Lung (tissue), 17 donors: ENCODE measurements at places on chromosomes 12 and 14. TPM values are rescaled to one million over a fixed set of nuclear protein-coding genes. Genes with fewer than 3 reads are reported as not detected.

C14orf132 gene
- total RNA-seq, result 21.7 TPM

SMIM41 gene
- total RNA-seq, result 6.5 TPM

SSTR1 gene
- 4.3 TPM for total RNA-seq

SLC25A29 gene
- total RNA-seq, result 45.6 TPM

MYBPC1 gene
- total RNA-seq, result not detected

IKZF4 gene
- total RNA-seq, result 7.0 TPM

CD163 gene
- total RNA-seq, result 41.5 TPM

OR4E2 gene
- total RNA-seq, result not detected

C12orf56 gene
- 0.51 TPM for total RNA-seq

CISTR gene
- not detected for total RNA-seq

DNA sequence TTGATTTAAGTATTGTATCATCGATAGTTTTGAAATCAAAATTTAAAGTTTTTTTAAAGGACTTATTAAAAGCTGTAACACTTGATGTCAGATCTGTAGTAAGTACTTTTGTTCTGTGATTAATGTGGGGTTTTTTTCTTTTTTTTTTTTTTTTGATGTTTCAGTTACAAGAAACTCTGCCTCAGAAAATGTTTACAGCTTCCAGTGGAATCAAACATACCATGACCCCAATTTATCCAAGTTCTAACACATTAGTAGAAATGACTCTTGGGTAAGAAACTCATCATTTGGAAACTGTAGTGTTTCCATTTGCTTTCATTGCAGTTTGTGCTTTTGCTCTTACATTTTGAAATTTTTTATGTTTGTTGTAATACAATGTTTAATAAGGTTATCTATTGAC lies 45.6 kb downstream of the TBK1 start:
- peaks cover 29% of the 10 kb centered on the region for H3K36me3 ChIP-seq
- H3K4me1 ChIP-seq, result no peaks in the 10 kb centered on the region
- DNase-seq, result no peak

DNA sequence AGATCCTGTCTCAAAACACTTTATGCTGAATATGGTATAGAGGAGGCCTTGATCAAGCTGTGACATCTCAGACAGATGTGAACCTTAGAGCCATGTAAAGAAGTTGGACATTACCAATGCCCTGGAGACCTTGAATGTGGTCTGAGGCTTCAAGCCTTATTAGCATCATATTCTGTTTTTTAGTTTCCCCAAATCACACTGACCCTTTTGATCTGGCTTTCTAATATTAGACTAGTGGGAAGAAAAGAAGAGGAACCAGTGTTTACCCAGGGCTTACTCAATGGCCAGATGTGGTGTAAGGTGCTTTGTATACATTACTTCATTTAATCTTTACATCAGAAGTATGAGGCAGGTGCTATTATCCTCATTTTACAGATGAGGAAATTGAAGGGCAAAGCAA lies 10.6 kb upstream of the TBPL2 start:
- no peaks in the 10 kb centered on the region for H3K36me3 ChIP-seq
- no peak overlapping the region for H3K4me3 ChIP-seq
- no peaks in the 10 kb centered on the region for H3K27me3 ChIP-seq
- no peaks in the 10 kb centered on the region for H3K4me1 ChIP-seq
- DNase-seq, result no peak

DNA sequence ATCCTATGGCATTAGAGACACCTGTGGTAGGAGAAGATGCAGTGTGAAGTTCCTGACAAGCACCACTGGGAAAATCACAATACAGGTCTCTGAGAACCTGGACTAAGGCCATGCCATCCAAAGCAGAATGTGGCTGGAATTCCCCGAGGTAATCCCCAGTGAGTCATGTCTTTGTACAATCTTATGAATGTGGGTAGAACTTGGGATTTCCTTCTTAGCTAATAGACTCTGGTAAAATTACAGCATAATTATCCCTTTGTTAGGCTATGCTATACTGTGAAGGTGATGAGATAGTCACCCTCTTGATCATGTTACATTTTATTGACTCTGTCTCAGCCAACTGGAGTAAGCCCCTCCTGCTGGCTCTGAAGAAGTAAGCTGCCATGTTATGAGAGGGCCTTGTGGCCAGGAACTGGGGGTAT lies 224.3 kb upstream of the DCN start:
- H3K4me1 ChIP-seq, result no peaks in the 10 kb centered on the region
- no peaks in the 10 kb centered on the region for H3K36me3 ChIP-seq
- no peak overlapping the region for H3K27ac ChIP-seq
- no peak overlapping the region for H3K4me3 ChIP-seq
- H3K27me3 ChIP-seq, result no peaks in the 10 kb centered on the region

DNA sequence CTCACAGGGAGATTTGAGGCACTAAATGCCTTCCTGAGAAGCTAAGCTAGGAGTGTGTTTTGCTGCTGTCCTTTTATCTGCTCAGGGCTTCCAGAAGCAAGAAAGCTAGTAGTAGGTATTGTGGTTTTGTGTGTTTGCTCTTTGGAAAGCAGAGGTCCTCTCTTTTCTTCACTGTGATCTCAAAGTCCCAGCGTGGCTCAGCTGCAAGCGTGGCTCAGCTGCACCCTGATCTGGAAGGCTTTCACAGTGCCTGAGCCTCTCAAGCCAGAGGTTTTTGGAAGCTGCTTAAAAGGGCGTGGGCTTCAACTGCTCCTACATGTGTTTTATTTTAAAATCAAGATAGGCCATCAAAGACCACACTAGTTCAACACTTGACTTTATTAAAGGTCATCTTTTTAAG lies 337.4 kb upstream of the RGS6 start:
- H3K4me1 ChIP-seq, result peaks cover 14% of the 10 kb centered on the region
- H3K4me3 ChIP-seq, result no peak overlapping the region
- no peaks in the 10 kb centered on the region for H3K36me3 ChIP-seq

DNA sequence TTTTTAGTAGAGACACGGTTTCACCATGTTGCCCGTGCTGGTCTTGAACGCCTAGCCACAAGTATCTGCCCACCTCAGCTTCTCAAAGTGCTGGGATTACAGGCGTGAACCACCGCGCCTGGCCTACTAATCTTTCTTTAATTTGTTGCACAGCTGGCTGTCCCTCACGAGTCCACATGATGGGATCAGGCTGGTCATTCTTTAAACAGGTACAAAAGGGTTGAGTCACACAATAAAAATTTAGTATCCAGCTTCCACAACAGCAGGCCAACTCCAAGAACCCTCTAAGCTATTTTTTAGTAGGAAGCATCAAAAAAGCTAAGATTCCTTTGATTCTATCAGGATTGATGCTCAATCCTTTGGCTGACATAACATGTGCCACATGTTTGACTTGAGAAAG lies 17.8 kb downstream of the SINHCAF start:
- no peak overlapping the region for H3K4me3 ChIP-seq
- H3K36me3 ChIP-seq, result peaks cover 11% of the 10 kb centered on the region
- no peaks in the 10 kb centered on the region for H3K27me3 ChIP-seq
- H3K4me1 ChIP-seq, result no peaks in the 10 kb centered on the region

- H3K4me1 ChIP-seq, result peaks cover 3% of the 10 kb centered on the region
- H3K27me3 ChIP-seq, result no peaks in the 10 kb centered on the region
- H3K4me3 ChIP-seq, result no peak overlapping the region
- H3K36me3 ChIP-seq, result peaks cover 4% of the 10 kb centered on the region
- DNase-seq, result no peak
Observed at GRCh38 chr12:96347130-96347699, 53.0 kb downstream of the CDK17 start.

DNA sequence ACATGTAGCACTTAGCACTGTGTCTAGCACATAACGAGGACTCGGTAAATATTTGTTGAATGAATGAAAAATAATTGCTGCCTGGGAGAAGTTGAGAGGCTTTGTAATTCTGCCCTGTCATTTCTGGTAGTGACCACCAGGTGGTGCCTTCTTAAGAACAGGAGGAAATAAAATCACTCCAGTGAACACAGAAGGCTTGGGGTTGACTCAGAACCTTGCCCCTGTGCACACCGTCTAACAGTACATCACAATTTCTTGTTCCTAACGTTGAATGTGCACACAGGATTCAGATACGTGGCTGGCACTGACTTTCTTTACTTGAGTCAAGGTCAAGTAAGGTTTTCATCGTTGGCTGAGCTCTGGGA lies 91.8 kb downstream of the RGS6 start:
- H3K4me3 ChIP-seq, result no peak overlapping the region
- peak; percentile 33 for DNase-seq
- H3K4me1 ChIP-seq, result no peaks in the 10 kb centered on the region
- H3K36me3 ChIP-seq, result no peaks in the 10 kb centered on the region

GRCh38 chr14:51818748-51819380 lies 41.5 kb upstream of the GNG2 start:
- no peak overlapping the region for H3K4me3 ChIP-seq
- DNase-seq, result no peak
- H3K27ac ChIP-seq, result no peak overlapping the region
- H3K4me1 ChIP-seq, result no peaks in the 10 kb centered on the region

GRCh38 chr12:29769162-29769858 lies 14.4 kb downstream of the TMTC1 start:
- H3K36me3 ChIP-seq, result no peaks in the 10 kb centered on the region
- peak; percentile 49 for DNase-seq
- no peaks in the 10 kb centered on the region for H3K27me3 ChIP-seq
- H3K27ac ChIP-seq, result no peak overlapping the region

- H3K27me3 ChIP-seq, result no peaks in the 10 kb centered on the region
- H3K36me3 ChIP-seq, result no peaks in the 10 kb centered on the region
- DNase-seq, result no peak
- no peak overlapping the region for H3K4me3 ChIP-seq
Observed at GRCh38 chr12:34342048-34342447, 319.8 kb downstream of the ALG10 start.

- H3K36me3 ChIP-seq, result no peaks in the 10 kb centered on the region
- H3K4me3 ChIP-seq, result no peak overlapping the region
- no peak for DNase-seq
Observed at GRCh38 chr14:63563370-63564026, 20.3 kb upstream of the PPP2R5E start.

GRCh38 chr14:20732979-20733635 lies 12.6 kb upstream of the EDDM3A start:
- no peaks in the 10 kb centered on the region for H3K27me3 ChIP-seq
- no peak for DNase-seq
- no peak overlapping the region for H3K27ac ChIP-seq
- H3K36me3 ChIP-seq, result no peaks in the 10 kb centered on the region
- no peaks in the 10 kb centered on the region for H3K4me1 ChIP-seq
- H3K4me3 ChIP-seq, result no peak overlapping the region

GRCh38 chr14:92431199-92431725 lies 82.3 kb upstream of the RIN3 start:
- no peaks in the 10 kb centered on the region for H3K27me3 ChIP-seq
- no peak overlapping the region for H3K27ac ChIP-seq
- no peaks in the 10 kb centered on the region for H3K36me3 ChIP-seq
- DNase-seq, result no peak
- no peak overlapping the region for H3K4me3 ChIP-seq

- H3K4me3 ChIP-seq, result no peak overlapping the region
- no peaks in the 10 kb centered on the region for H3K36me3 ChIP-seq
- no peaks in the 10 kb centered on the region for H3K4me1 ChIP-seq
Observed at GRCh38 chr12:122726080-122726558, 4.5 kb downstream of the HCAR1 start.

DNA sequence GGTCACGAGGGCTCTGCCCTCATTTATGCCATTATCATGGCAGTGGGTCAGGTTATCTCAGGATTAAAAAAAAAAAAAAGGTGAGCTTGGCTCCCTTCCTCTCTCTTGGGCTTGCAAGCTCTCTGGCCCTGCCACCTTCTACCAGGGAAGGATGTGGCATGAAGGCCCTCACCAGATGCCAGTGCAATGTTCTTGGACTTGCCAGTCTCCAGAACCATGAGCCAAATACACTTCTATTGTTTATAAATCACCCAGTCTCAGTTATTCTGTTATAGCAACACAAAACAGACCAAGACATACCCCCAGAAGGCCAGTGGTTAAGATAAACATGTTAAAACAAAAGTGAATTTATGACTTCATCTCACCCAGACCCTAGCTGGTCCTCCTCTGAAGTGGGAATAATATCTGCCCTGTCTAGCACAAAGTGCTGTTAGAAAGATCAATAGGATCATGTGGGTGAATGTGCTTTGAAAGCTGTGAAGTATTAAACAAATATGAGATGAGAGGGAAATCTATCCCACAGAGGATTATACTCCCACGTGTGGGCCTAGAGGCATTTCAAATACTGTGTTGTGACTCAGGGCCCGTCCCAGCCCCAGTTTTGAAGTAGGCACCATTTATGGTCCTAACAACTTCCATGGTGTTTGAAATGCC lies 88.6 kb downstream of the NINJ2 start:
- H3K36me3 ChIP-seq, result no peaks in the 10 kb centered on the region
- no peak overlapping the region for H3K4me3 ChIP-seq
- no peak for DNase-seq
- H3K4me1 ChIP-seq, result peaks cover 16% of the 10 kb centered on the region

GRCh38 chr12:89309440-89309802 lies 42.9 kb downstream of the DUSP6 start:
- no peak overlapping the region for H3K27ac ChIP-seq
- no peaks in the 10 kb centered on the region for H3K36me3 ChIP-seq
- no peak for DNase-seq
- no peaks in the 10 kb centered on the region for H3K27me3 ChIP-seq
- no peaks in the 10 kb centered on the region for H3K4me1 ChIP-seq

DNA sequence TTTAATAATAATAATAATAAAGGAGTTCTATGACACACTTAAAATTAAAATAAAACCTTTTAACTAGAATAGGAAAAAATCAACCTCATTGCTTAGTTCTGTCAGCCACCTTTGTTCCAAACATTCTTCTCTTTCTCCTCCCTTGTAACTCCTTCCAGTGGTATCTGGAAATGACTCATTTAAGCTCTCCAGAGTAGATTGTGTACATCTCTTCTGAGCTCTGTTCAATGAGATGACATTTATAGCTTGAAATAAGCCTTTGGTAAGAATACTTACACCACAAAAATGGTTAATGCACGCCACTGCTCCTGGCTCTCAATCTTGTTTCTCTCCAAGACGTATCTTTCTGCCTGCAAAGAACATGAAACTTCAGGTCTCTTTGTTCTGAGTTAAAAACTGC lies 70.3 kb downstream of the STAB2 start:
- no peaks in the 10 kb centered on the region for H3K4me1 ChIP-seq
- H3K27me3 ChIP-seq, result no peaks in the 10 kb centered on the region
- no peak for DNase-seq
- no peaks in the 10 kb centered on the region for H3K36me3 ChIP-seq
- no peak overlapping the region for H3K27ac ChIP-seq
- H3K4me3 ChIP-seq, result no peak overlapping the region

DNA sequence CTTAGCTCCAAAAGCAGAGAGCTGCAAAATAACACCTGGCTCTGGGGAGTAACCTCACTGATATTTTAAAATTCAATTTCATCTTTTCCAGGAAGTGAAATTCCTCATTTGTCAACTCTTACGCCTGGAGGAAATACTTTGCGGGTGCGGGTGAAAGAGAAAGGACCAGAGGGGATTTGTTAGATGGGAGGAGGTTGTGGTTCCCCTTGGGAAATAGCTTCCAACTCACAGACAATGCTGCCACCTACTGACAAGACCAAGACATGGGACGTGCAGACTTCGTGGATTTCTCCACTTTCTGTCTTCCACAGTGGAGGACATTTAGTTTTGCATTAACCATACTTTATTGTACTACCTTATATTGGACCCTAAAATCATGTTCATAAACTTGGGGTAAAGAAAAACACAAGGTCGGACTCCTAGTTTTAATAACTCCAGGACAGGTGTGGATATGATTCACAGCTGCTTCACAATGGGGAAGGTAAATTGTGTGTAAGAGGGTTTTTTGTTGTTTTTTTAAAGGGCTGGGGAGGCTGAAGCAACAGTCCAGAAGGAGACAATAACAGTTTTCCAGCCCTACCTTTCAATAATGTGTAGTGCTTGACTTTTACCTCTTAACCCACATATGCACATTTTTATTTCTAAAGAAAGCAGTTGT lies 10.8 kb downstream of the FBXL14 start:
- peak; percentile 94 for DNase-seq
- no peak overlapping the region for H3K27ac ChIP-seq
- no peaks in the 10 kb centered on the region for H3K36me3 ChIP-seq

GRCh38 chr12:93876360-93876759 lies 199.2 kb downstream of the CRADD start:
- no peak for DNase-seq
- H3K27me3 ChIP-seq, result no peaks in the 10 kb centered on the region
- H3K36me3 ChIP-seq, result no peaks in the 10 kb centered on the region
- H3K4me3 ChIP-seq, result no peak overlapping the region
- no peak overlapping the region for H3K27ac ChIP-seq
